Fibroblast of lung (primary cell): ENCODE measurements at places on chromosomes 3 and 15.

- peak; percentile 72 for DNase-seq
These were observed 3.6 kb downstream of the HGD start for GRCh38 chr3:120678331-120678947.

- no peak for DNase-seq
These were observed 31.2 kb downstream of the LINS1 start for GRCh38 chr15:100570735-100571313.

GRCh38 chr3:169311381-169311780, 352.1 kb downstream of the MECOM start:
- DNase-seq = no peak

DNA sequence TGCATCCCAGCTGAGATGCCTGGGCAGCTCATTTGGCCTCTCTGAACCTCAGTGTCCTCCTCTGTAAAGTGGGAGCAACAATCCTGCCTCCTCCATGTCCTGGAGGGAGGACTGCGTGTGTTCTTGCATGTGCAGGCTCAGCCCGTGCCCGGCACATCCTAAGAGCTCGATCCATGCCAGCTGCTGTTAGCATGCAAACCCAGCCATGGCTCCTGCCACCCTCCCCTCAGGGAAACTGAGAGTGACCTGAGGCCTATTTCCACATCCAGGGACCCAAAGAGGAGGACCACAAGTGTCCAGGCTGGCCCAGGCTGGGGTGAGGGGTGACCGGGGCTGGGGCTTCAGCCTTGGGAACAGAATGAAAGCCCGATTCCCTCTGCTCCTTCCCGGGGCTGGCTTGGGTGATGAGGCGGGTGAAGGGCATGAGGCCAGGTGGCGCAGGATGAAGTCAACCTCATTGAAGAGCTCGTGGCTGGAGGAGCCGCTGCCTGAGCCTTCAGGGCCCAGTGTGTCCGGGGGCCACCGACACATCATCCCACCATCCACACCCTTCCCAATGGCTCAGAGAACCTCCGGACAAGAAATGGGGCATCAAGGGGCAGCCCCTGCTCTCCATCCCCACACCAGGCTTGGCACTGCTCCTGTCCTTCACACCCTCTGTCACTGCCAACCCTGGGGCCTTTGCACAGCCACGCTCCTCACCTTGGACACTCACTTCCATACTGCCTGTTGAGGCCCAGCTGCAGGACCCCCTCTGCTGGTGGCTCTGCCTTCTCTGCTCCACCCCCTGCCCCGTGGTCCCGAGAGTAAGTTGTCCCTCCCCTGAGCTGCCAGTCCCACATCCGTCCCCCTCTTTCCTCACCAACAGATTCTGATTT, 42.5 kb downstream of the ADAMTS7 start:
- DNase-seq = no peak

DNA sequence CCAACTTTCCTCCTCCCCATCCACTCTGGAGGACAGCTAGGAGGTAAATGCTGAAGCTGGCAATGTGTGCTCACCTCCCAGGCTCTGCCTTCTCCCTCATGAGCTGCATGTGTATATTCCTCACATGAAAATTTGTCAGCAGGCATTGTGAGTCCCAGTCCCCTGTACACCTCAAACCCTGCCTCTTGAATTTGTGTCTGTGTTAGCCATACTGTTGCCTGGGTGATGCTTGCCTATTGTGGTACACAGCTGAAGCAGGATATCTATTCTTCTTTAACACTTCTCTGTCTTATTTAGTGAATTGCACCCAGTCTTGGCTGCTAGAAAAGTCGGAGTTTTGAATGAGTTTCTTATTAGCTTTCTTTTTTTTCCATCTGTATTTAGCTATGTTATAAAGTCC, 586.0 kb upstream of the TGFBR2 start:
- DNase-seq = no peak

DNA sequence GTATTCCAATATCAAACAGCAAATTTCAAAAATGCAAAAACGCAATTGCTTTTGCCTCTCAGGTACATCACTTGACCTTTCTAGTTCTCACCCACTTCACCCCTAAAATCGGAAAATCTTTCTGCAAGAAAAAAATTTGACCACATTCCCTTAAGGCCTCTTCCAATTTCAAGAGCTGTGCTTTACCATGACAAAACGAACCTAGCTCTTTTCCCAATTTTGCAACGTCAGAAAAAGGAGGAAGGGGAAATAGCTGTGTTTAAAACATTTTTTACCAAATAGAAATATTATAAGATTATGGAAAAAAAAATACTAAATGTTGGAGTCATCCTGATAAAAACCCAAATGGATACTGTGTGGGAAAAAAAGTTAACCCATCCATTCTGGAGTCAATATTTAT, 1.1 kb upstream of the NR2C2 start:
- DNase-seq = no peak

DNA sequence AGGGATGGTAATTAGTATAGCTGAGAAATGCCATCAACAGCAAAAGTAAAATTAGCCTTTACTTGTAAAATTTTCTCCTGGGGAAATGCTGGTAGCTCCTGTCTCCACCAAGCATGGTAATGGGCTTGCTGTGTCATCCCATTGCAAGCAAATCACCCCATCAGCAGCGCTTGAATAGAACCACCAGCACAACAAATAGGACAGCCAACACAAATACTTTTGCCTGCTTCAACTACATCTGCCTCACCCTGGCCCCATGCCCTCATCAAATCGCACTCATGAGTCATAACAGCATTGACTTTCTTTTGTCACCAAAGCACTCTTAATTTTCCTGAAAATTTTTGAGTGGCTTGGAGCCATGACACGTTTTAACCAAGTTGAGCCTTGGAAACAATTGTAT, 52.6 kb downstream of the ERC2 start:
- no peak for DNase-seq

- peak; percentile 87 for DNase-seq
These were observed 44.4 kb upstream of the GALNT15 start for GRCh38 chr3:16130066-16130465.

GRCh38 chr3:129722527-129722926, 116.1 kb upstream of the PLXND1 start:
- no peak for DNase-seq

DNA sequence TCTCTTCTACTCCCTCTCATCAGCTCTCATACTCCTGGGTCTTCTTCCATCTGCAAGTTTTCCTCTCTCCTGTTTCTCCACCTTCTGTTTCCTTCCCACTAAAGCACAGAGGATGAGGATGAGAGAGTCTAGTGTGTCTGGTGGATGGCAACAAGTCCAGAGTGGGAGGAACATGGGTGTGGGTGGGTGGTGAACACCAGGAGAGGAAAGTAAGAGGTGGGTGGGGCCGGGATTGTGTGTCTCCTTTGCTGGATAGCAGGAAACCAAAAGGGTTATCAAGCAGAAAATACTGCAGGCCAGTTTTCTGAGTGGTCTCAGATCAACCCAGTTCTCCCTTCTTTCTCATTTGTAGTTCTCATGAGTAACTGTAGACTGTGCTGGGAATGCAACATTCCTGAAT, 52.9 kb upstream of the EPHB1 start:
- DNase-seq = no peak

- no peak for DNase-seq
These were observed 362.3 kb downstream of the WDR72 start for GRCh38 chr15:53397041-53397616.

DNA sequence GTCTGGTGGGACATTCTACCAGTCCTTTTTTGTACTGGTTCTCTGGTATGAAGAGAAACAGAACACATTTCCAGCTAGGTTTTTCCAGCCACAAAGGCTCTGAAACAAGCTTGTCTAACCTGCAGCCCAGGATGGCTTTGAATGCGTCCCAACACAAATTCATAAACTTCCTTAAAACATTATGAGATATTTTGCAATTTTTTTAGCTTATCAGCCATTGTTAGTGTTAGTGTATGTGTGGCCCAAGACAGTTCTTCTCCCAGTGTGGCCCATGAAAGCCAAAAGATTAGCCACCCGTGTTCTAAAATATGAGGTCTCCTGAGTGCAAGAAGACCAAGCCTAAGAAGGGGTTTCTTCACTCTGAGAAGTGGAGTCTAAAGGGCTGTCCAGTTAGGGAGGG, 18.4 kb upstream of the TIMP4 start:
- DNase-seq = no peak

DNA sequence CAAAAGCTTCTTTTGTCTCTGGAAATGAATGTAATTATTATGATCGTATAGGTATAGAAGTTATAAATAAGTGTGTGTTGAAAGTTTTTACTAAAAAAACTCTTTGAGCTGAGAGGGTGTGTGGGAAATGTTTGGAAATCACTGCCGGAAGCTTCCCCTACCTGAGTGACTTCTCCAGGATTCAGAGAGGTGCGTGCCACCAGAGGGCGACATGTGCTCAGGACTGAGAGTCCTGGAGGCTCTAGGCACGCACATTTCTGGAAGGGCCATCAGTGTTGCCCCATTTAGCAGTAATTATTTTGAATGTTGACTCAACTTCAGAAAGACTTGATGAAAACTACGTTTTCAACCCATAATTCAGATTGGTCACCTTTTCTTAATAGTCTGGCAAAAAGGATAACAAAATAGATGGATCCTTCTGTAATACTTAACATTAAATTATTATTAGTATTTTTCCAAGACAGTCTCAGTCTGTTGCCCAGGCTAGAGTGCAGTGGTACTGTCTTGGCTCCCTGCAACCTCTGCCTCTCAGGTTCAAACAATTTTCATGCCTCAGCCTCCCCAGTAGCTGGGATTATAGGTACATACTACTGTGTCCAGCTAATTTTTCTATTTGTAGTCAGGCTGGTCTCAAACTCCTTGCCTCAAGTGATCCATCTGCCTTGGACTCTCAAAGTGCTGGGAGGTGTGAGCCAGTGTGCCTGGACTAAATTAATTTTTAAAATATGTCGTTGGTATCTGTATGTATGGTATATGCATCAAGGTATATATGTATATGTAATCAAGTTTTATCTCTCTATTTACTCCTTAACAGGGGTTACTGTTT, 34.5 kb downstream of the GPR171 start:
- DNase-seq = peak; percentile 43

- DNase-seq = no peak
These were observed 59.5 kb upstream of the SUCLG2 start for GRCh38 chr3:67713764-67714469.

DNA sequence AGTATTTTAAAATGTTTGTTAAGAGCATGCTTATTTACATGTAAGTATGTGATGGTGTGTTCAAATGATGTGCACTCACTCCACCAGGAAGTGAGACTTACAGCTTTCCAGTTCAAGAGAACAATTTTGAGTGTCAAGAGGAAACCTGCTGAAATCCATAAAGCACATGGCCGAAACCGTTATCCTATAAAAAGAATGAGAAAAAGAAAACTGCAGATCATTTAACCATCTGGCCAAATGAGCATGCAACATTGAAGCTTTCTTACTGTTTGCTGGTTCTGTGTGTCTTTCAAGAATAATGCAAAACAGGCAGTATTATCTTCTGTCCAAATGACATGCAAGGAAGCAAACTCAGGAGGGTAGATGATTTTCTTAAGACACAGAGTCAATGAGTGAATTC, 26.3 kb downstream of the GABRR3 start:
- no peak for DNase-seq
